AG08395 (cell line): ENCODE measurements at places on chromosomes 12 and 14.

- no peak for DNase-seq
Measured at GRCh38 chr14:103693515-103693914, 21.7 kb downstream of the XRCC3 start.

DNA sequence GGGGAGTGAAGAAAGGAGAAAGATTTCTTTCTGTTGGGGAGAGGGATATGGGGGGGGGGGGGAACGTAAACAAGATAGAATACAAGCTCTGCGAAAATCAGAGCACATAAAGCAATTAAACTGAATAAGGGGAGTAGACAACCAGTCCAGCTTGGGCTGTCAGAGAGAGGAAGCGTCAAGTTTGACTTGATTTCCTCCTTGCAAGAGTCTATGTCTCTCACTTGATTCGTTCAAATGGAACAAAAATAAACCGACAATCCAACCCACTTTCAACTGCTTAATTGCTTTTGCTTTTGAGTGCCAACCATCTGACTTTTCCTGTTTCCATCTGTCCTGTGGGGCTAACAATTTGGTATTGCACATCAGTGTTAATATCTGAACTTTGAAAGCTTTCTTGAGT, 942 bp downstream of the SYT1 start:
- DNase-seq = no peak

DNA sequence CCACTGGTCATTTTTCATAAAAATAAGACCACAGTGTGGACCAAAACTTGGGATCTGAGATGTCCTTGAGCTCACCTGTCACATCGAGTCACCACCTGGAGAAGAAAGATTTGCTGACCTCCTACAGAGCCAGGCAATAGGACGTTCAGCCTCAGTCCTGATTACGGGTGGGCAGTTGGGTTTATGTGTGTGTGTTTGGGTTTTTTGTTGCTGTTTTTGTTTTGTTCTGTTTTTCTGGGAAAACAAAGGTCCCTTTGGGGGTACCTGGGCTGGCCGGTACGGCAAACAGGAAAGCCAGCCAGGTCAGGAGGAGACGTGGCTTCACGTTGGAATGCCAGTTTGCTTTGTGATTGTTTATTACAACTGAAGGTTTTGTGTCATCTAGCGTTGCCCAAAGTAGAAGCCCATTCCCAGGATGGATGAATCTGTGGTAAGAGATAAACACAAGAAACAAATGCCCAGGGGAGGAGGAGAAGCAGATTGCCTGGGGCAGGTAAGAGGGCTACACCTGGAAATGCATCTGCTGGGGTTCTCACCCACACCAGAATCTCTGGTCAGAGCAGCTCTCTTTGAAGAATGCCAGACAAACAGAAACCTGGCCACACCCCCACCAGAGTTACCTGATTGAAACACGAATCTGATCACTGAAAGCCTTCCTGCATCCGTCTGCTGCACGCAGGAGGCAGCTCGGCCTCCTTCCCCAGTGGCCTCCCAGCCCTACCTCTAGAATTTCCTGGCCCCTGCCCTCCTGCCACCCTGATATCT, 100.1 kb upstream of the DIO3 start:
- DNase-seq = no peak

GRCh38 chr12:13183620-13184019, 12.9 kb upstream of the EMP1 start:
- no peak for DNase-seq

GRCh38 chr12:31846405-31846804, 112.8 kb upstream of the RESF1 start:
- no peak for DNase-seq

- no peak for DNase-seq
Measured at GRCh38 chr12:8584004-8584403, 28.7 kb downstream of the AICDA start.

DNA sequence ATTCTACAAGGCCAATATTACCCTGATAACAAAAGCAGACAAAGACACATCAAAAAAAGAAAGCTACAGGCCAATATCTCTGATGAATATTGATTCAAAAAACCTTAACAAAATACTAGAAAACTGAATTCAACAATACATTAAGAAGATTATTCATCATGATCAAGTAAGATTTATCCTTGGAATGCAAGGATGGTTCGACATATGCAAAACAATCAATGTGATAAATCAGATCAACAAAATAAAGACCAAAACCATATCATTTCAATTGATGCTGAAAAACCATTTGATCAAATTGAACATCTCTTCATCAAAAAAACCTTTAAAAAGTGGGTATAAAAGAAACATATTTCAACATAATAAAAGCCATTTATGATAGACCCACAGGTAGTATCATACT, 117.3 kb downstream of the CPNE8 start:
- no peak for DNase-seq

- DNase-seq = no peak
Measured at GRCh38 chr14:89814126-89814525, 140.4 kb downstream of the EFCAB11 start.

DNA sequence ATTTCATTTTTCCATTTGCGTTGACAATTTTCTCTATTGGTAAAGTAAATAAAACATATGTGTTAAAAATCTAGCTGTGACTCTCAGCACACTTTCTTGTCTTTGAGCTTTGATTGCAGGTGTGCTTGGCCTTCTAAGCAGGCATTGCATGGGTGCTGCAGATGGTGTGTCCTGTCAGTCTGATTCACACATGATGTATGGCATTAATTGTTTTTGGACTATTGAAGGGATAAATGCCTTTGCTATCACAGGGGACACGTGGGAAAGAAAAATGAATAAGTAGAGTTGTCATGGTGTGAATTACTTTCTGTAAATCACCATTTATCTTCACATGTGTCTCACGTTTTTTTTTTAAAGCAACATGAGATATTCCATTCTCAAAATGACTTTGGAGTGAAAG, 211.3 kb upstream of the NAV3 start:
- DNase-seq = no peak

GRCh38 chr12:2295941-2296461, 243.2 kb downstream of the CACNA1C start:
- no peak for DNase-seq

GRCh38 chr12:22321638-22322037, 12.9 kb downstream of the ST8SIA1 start:
- peak; percentile 14 for DNase-seq

GRCh38 chr12:112768278-112768677, 23.3 kb upstream of the RPH3A start:
- no peak for DNase-seq

DNA sequence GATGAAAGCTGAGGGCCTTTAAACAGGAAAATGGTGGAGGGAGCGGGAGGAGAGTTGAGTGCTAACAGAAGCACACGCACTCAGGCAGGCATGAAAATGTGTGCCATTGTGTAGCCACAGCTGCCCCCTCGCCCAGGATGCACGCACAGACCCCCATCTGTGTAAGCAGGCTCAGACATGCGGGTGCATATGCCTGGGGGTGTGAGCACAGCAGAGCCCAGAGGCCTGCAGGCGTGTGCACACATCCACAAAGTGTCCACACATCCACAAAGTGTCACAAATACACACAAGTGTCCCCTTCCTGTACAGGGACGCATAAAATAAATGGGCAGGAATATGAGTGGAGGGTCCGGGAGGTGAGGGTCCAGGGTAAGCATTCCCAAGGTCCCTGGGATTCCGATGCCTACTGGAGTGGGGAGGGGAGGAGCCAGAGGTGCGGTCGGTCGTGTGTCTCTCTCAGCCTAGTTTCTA, 805 bp upstream of the KRT7 start:
- DNase-seq = no peak
